NCI-H510A (cell line): ENCODE measurements at places on chromosomes 7 and 10.

DNA sequence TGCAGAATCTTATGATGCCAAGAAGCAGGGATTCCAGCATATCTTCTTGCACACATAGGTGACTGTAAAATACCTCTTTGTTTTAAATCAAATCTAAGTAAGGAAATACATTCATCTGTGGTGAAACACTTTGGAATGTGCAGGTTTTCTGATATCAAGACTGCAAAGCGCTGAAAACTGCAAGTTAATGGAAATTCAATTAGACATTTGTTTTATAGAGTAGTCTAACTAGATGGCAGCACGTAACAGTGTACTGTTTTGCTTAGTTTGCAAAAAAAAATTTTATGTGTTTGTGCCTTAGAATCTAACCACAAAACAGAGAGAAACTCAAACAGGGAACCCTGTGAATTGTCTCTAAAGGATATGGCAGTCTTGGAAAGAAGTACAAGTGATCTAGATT lies 259.2 kb downstream of the HDAC9 start:
- no peak for DNase-seq

DNA sequence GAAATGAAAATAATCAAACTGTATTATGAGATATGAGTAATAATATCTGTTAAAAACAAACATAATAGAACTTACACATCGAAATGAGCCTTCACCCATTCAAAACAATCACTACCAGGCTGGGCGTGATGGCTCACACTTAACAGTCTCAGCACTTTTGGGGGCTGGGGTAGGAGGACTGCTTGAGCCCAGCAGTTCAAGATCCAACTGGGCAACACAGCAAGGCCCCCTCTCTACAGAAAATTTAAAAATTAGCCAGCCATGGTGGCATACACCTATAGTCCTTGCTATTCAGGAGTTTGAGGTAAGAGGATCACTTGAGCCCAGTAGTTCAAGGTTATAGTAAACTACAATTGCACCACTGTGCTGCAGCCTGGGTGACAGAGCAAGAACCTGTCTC lies 75.8 kb downstream of the NT5C2 start:
- no peak for DNase-seq

GRCh38 chr7:98458090-98458875 lies 57.4 kb upstream of the BAIAP2L1 start:
- DNase-seq, result no peak

DNA sequence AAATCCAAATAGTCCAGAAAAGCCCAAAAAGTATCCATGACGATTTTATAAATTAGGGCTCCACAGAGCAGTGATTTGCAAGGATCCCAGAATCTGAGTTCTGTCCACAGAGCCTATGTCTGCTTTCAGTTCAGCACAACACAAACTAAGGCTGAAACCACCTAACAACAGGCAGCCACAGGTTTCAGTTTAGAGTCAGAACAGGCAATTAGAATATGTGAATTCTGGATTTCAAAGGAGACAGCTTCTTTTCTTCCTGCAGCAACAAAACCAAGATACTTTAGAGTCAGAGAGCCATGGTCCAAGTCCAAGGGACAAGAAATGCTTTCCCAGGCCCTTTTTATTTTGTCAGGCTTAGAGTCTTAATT lies 23.6 kb downstream of the IFIT3 start:
- DNase-seq, result no peak

- no peak for DNase-seq
Measured at GRCh38 chr10:117441361-117441760, 66.1 kb upstream of the PDZD8 start.

GRCh38 chr7:1948887-1949680 lies 279.0 kb downstream of the ELFN1 start:
- no peak for DNase-seq

DNA sequence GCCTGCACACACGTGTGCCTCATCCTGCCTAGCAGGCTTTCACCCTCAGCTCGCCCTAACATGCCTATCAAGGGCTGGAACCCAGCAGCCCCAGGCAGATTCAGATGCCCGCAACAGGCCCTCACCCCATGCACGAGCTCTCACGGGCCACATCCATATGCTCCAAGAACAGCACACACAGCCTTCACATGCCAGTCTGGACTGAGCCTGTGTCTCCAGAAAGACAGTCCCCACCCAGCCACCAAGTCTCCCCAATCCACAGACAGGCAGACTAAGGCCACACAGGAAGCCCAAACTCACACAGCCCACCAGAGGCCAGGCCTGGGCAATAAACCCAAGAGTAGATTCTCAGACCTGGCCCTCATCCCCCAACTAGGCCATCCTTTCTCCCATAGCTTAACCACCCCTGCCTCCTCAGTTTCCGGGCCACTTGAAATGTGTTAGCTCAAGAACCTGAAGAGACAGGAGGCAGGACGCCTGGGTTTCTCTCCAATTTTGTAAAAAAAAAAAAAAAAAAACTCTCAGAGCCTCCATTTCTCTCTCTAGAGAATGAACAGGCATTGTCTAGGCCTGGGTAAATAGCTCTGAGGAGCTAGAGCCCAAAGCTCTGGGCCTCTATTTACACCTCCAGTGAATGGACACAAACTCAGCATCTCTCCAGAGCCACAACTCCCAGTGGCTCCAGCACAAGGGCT lies 6.8 kb downstream of the LDB1 start:
- no peak for DNase-seq

GRCh38 chr10:423178-423577 lies 266.3 kb downstream of the DIP2C start:
- no peak for DNase-seq

- no peak for DNase-seq
Measured at GRCh38 chr7:139728203-139728602, 49.6 kb downstream of the HIPK2 start.

DNA sequence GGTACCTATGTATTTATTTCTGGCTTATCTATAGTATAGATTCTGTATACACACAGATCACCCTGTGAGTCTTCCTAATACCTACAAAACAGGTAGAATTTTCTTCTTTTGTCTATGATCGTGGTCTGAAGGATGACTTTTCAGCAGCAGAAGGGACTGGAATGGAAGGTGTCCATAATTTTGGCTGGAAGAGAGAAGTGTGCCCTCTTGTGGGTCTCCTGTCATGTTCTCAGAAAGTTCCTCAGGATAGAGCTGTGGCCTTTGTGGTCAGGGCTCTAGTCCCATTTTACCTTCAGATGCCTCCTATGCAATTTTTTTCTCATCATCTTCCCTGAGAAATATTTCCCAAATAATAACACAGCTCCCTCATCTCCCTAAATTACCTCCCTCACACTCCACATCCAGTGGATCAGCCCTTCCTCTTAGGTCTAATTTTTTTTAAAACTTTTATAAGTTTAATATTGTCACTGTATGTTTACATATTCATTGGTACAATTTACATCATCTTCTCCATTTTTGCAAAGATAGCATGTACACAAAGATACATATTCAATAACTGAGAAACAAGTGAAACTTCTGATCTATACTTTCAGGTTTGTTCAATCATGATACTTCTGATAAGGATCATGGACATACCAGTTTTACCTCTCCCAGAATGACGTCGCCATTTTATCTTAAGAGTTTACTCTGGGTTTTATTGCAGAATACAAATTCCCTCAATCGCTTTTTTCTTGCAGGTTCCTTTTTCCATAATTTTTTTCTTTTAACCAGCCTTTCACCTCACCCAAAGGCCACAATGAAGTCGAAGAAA lies 112.7 kb downstream of the REEP3 start:
- no peak for DNase-seq

DNA sequence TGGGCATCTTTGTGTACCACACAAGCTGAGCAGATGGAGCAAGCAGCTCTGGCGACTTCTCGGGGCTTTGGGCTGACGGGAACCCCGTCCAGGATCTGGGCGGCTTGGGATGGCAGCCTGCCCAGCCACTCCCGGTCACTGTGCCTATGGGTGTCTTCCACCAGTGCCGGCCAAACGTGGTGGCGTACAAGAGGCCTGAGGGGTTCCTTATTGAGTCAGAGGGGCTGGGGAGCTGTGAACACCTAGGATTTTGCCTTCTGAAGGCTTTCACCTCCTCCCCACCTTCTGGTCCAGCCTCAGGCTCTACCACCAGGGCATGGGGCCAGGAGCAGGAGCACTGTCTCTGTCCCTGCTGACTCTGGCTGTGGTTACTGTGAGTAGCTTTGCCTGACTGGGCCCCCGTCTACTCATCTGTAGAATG lies 71.8 kb upstream of the PPIF start:
- no peak for DNase-seq

- peak; percentile 65 for DNase-seq
Measured at GRCh38 chr7:2512179-2512661, 7.4 kb upstream of the LFNG start.

DNA sequence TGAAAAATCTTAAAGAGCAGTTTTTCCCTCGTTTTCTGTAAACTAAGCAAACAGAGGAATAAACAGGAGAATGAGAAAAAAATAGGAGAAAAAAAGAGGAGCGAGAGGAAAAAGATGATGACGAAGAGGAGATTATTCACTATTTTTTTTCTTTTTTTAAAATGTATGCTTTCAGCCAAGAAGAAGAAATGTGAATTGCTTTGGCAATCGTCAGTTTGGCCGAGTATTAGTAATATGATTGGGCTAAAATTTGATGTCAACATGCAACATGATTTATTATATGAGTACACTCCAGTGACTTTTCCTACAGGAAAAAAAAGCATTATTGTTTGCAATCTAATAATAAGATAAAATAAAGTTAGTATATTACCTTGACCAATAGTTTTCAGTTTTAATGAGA lies 26.3 kb downstream of the VWDE start:
- DNase-seq, result no peak

- DNase-seq, result no peak
Measured at GRCh38 chr10:112950714-112951358, 789 bp downstream of the TCF7L2 start.

- DNase-seq, result no peak
Measured at GRCh38 chr10:81104494-81104893, 566.8 kb downstream of the SH2D4B start.

DNA sequence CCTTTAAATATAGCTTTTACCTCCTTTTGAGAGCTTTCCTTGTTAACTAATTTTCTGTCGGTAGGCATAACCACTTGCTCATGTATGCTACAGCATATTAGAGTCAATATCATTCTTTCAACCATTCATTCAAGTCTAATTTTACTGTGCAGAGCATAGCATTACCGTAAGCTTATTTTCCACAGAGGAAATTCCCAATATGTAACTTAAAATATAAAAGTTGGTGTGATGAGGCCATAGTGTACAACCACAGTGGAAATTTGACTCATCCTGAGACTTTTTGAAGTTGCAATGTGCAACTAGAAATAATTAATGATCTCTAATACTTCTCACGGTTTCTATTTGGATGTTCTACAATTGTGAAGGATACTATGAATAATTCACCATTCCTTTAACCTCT lies 80.6 kb upstream of the KLF6 start:
- DNase-seq, result no peak

- DNase-seq, result no peak
Measured at GRCh38 chr10:43041422-43042342, 35.2 kb upstream of the RET start.

GRCh38 chr7:142002179-142002578 lies 6.5 kb downstream of the MGAM start:
- no peak for DNase-seq

DNA sequence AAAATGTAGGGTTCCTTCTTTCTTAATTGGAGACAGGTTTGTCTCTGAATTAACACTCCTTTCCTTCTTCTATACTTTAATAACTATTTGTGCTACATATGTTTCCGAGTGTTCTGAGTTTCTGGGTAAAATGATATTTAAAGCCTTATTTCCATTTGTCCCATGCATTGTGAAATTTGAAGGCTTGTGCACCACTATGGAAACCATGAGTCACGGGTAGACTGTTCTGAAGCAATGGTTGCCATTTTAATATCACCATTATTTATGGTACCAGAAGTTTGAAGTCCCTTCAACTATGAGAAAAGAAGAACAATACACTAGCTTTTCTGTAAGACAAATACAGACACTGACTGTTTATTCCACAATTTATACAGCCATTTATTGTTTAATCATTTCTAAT lies 44.7 kb upstream of the ZEB1 start:
- no peak for DNase-seq

GRCh38 chr10:21138769-21139340 lies 241.7 kb upstream of the NEBL start:
- DNase-seq, result no peak

GRCh38 chr10:61664985-61665384 lies 2.3 kb downstream of the CABCOCO1 start:
- DNase-seq, result no peak

DNA sequence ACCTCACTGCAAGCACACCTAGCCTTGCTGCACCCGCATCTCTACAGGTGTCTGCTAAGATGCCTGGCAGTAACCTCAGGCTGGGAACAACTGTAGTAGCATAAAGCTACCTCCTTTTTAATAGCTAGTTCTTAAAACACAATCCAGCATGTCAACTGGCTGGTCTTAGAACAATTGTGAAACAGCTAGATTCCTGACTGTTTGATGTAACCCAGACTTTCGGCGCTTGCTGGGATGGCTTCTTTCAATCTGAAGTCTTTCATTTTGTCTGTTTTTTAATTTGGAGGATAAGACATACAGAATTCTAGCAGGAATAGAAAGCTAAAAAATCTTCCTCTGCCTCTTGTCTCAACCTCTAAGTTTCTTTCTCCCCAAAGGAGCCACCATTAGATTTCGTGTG lies 59.8 kb downstream of the GSDME start:
- no peak for DNase-seq

DNA sequence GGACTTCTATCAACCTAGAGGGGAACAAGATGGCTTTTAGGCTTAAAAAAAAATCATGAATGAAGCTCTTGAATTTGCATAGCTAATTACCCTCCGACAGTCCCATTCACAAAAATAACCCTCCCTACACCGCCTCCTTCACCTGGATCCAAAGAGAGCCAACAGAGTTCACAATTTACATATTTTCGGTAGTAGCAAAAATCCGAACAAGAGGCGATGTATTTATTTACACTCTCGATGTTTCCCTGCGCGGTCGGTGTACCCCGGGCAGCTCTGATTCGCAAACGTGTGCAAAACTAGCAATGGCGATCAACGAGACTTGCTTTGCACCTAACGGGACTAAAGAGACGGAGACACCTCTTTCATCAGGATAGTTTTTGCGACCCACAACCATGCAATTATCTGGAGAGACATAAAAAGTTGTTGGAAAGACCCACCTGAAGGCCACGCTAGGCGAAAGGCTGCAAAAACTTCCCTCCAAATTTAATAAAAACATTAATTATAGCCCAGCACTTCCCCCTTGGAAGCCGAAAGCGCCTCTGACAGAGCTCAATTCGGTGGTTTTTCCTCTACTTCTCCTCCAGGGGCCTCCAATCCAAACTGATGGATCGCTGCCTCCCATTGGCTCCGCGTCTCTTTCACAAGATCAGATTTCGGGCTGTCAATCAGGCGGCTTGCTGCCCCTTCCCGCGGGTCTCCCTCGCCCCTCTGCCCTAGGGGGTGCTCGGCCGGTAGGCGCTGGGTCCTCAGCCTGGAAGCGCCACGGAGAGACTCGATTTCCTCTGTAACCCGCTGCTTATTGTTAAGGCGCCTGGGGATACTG lies at the start of gene ETV1:
ETV1 (minus strand) TSS at position 541 of the 823 bp plus-strand sequence. CDS start 614 bp downstream, outside the sequence.
- DNase-seq, result peak; percentile 37

- DNase-seq, result no peak
Measured at GRCh38 chr10:128373071-128373749, 247.0 kb upstream of the MKI67 start.
